ENCODE measurements at places on chromosomes 3 and 15.

DNA sequence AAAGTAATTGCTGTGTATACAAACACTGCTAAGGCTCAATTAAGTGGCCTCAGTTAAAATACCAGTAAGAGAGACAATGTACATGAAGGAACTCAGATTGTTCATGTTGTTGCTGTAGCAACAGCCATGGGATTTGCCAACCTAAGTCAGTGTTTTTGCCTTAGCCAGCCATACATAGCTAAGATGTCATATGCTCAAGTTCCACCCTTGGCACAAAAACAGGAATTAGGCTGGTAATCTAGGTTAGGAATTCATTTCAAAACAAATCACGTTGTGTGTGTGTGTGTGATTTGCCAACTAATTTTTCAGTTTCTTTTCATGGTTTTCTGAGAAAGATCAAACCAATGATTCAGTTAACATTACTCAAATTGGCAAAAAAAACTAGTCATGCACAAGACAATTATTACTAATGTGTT, 143.7 kb upstream of the KCNMB2 start:
- peak; percentile 88 for DNase-seq

DNA sequence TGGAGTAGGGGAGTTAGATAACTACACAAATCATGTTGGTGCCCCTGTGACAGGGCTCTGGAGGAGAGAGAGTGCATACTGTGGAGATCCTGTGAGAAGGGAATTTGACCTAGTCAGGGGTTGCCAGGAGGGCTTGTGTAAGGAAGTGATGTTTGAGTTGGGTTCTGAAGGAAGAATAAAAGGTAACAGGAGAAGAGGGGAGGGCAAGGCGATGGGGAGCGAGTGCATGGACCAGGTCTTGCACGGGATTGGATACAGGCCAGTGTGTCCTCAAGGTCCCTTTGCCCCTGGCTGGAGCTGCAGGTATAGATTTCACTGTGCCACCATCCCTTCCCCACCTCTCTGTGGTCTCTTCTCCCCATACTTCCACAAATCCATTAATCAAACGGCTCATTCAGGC, 83.9 kb downstream of the RGMA start:
- DNase-seq, result no peak

DNA sequence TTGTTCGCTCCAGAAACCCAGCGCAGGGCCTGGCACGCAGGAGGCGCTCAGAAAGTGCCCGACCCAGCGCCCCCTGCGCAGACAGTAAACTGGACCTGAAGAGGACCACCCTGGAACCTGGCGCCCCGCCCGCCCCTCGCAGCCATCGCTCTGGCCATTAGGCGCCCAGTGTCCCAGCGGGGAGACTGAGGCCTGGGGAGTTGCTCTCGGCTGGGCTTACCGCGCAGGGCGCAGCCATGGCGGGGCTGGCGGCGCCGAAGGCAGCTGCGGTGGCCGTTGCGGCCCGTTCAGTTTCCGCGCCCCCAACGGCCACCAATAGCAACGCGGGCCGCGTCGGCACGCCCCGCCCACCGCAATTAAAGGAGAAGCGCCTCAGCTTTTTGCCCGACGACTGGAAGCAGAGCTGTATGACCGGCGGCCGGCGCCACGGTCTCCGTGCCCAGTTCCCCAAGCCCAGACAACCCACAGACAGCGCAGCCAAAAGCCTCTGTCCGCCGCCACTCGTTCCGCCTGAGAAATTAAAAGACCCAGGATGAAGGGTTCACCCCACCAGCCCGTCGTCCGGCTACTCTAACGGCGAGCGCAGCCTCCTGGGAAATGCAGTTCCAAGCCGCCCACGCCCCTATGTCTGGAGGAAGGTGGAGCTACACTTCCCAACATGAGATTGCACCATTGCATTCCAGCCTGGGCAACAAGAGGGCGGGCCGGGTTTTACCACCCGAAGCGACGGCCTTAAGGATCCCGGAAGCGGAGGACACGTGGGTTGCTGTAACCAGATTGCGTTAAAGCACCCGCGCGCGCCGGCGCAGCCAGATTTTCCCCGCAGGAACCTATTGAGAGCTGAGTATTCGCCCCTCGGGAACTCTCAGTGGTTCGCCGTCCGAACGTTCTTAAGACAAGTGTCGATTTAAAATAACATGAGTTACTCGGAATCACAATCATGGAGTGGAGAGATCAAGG, at the start of gene POC1A:
Gene POC1A, minus strand, starts transcription at position 289 of the 960 bp plus-strand sequence. Its CDS starts 51 bp downstream, at position 238.
- peak; percentile 95 for DNase-seq

DNA sequence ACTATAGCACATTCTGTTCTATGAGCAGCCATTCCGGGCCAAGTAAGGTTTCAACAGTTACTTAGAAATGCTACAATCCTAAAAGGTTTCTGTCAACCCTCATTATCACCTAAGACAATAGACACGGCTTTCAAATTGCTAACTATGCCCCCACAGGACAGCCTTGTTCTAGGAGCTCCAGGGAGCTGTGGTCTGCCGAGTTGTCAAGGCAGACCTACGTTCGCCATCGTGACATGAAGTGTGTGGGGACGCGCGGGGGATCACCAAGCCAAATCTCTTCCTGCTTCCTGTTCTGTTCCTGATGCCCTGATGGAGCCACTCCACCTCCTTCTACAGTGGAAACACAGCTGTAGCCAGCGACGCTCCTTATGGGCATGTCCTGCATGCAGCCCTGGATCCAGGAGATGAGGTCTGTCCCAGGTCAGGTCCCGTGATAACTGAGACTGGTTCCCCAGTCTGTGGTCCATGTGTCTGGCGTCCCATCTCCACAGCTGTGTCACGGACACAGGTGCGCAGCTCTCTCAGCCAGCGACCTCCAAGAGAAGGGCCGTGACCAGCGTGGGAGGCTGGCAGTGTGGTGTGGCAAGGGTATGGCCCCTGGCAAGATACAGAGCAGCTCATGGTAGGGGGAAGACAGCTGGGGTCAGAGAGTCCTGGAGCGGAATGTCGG, 82.8 kb downstream of the PCSK6 start:
- no peak for DNase-seq

DNA sequence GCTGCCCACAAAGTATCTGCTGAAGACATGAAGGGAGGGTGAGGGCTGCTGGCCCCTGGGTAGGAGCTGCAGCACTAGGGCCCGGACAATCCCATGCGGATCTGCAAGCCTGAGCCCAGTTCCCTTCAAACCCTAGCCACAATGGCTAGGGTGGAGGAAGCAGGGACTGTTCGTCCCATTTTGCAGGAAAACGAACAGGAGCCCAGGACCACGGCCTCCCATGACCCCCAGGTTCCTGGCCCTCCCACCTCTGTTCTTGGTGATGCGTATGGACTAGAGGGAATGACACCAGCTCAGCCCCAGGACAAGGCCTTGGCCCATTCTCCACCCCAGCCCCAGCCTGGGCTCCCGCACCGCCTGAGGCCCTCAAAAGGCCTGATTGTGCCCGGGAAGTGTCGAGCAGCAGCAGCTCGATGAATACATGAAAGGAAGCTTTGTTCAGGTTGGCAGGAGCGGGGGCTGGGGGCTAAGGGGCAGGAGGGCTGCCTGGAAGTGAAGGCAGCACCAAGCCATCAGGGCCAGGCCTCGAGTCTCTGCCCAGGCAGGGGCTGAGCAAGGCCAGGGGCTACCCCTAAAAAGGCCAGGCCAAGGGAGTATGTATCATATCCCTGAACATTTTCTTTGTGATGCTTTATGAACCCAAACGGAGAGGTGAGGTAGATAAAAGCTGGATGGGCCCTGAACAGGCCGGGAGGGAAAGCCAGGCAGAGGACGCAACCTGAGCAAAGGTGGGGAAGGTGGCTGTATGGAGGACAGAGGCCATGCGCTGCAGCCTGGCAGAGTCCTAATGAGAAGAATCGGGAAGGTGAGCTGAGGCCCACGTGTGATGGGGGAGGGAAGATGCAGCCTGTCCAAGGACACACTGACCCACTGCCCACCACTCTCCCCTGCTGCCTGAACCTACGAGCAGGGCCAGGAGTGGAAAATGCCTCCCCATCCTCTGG, 12.2 kb downstream of the SEMA7A start:
- no peak for DNase-seq

DNA sequence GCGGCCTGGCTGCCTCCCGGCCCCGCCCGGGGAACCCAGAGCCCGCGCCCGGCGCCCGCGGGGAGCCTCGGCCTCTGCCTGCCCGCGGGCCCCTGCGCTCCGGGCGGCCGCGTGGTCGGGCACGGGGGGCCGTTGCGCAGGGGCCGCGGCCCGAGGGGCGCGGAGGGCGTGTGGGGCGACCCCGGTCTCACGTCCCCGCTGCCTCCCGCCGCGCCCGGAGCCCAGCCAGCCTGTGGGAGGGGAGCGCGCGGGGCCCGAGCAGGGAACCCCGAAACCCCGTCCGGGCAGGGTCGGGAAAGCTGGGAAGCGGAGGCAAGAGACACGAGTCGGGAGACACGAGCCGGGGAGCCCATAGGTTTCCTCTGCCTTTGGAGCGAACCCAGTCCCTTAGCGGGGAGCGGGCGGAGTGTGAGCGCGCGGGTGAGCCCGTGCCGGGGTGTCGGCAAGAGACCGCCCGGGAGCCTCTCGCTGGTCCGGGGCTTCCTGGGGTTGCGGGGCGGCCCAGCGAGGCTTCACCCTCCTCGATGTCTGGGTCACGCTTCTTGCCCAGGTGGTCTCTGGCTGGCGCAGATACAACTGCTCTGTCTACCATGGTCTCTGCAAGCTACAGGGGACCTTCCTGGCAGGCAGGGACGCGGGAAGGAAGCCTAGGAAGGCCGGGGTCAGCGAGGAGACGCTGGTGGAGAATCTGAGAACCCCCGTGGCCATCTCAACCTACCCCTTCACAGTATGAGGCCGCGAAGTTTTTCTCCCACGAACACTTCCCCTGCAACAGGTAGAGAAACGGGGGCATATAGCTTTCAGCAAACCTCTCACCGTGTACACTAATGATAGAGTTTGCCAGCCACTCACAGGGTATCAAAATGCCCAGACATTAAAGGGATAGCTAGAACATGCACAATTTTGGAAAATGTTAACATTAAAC, 586 bp downstream of the LRRK1 start:
- no peak for DNase-seq

DNA sequence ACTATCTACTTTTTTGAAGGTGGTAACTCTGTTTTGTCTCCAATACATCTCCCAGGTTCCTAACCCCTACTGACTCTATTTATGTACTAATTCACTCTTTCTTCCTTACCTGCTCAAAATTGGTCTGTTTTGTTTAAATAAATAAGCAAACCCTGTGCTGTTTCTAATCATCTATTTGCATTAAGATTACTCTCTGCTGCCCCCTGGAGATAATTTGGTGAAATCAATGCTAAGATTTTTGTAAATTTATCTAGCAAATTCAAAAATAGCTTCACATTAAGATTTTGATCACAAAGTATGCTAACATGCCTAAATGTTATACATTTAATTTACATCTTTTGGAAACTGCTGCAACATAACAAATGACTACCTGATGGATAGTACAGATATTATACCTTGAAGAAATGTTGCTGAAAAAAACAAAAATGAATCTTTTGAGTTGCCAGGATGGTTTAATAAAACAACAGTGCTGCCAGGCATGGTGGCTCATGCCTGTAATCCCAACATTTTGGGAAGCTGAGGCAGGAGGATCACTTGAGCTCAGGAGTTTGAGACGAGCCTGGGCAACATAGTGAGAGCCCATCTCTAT, 4.4 kb upstream of the CD200R1 start:
- peak; percentile 10 for DNase-seq

GRCh38 chr3:143764840-143765239, 83.4 kb downstream of the SLC9A9 start:
- DNase-seq, result no peak

- no peak for DNase-seq
Observed at GRCh38 chr3:161273589-161274218, 52.6 kb downstream of the NMD3 start.

DNA sequence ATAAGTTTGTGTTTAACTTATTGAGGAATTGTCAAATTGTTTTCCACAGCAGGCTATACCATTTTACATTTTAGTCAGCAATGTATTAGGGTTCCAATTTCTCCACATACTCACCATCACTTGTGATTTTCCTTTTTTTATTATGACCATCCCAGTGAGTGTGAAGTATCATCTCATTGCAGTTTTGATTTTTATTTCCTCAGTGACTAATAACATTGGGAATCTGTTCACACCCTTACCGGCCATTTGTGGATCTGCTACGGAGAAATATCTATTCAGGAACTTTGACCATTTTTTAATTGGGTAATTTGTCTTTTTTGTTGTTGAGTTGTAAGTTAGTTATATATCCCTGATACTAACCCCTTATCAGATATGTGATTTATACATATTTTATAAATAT, 54.8 kb upstream of the LMCD1 start:
- no peak for DNase-seq

GRCh38 chr3:198079771-198080520, 119.9 kb downstream of the LMLN start:
- no peak for DNase-seq

DNA sequence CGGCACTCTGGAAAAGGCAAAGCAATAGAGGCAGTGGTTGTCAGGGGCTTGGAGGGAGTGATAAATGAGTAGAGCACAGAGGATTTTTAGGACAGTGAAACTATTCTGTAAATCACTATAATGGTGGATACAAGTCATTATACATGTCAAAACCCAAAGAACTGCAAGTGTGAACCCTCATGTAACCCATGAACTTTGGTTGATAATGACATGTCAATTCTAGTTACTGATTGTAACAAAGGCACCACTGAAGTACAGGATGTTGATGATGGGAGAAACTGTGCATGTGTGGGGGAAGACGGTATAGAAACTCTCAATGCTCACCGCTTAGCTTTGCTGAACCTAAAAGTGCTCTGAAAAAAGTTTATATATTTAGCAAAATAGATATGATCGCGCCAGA, 36.0 kb downstream of the BTLA start:
- no peak for DNase-seq

DNA sequence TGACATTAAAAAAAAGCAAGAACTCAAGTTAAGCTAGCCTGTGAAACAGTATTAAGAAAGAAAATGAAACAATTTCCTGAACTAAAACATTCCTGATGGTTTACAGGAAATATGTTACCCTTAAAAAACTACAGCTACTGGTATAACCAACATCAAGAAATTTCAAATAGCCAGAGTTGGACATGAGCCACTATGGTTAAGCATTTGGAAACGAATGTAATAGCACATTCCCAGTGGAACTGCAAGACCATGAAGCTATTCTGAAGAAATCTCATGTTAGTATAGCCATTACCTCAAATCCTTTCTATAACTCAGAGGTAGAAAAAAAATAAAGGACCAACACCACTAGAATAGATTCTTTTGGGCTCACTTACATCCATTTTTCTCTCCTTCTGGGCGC, 30.2 kb downstream of the CPNE4 start:
- no peak for DNase-seq

GRCh38 chr3:153372326-153372725, 210.3 kb downstream of the RAP2B start:
- DNase-seq, result peak; percentile 3

- DNase-seq, result no peak
Observed at GRCh38 chr3:196519718-196520082, 4.6 kb upstream of the SMCO1 start.

GRCh38 chr3:100825574-100825973, 116.3 kb downstream of the TFG start:
- DNase-seq, result no peak

Data from AG09319 (cell line).